Neural crest cell (in vitro differentiated cells): ENCODE measurements at places on chromosomes 11 and 22.

GRCh38 chr22:47001288-47001687 lies 238.8 kb downstream of the TBC1D22A start:
- no peak for DNase-seq

GRCh38 chr11:132336781-132337535 lies 966.5 kb downstream of the NTM start:
- no peak for DNase-seq

GRCh38 chr11:19380375-19380774 lies 139.6 kb upstream of the E2F8 start:
- DNase-seq: no peak

DNA sequence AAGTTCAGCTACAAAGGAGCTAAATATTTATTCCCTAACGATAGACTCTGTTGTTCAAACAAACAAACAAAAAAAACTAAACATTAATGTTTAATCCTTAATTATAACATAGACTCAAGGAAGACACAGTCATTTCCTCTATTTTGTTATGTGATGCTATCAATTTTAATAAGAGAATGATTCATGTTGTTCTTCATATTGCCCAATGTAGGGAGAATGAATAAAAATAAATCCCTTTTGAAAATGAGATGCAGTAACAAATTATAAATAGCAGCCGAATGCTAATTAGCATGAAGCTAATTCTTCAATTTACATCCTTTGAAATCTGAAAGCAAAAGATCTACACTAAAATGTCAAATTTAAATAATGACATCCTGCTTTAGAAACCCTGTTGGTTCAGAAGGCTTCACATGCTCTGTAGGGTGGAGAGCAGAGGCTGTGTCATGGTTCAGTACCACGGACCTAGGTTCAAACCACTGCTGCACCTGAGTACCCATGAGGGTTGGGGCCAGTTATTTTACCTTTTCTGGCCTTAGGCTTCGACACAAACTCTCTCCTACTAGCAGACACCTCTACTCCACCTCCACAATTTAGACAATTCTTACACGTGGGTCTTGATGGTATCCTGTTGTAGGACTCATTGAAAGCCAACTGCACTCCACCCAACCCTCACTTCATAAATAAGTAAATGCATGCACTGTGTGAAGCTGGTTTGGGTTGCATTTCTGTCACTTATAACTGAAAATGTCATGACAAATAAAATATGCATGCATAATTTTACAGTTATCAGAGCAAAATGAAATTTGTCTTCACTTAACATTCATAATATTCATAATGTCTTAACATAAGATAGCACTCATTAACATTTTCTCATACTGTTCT lies 89.0 kb downstream of the RRAS2 start:
- DNase-seq: no peak

DNA sequence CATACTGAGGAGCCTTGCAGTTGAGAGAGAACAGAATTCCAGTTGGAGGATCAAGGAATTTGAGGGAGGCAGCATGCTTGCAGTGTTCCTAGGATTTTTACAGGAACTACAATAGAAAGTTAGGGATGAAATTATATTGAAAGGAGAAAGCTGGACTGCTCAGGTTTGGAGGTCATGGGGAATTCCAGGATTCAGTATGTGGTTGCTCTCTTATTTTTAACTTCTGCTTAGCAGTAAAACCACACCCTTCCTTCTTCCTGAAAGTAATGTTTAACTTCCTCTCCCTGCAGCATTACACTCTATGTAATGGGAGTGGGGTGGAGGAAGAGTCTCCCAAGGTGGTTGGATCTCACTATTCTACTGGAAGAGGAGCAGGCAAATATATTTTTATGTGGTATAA lies 31.3 kb downstream of the CTNND1 start:
- no peak for DNase-seq

- DNase-seq: no peak
Observed at GRCh38 chr11:15909937-15910598, 446.3 kb downstream of the SOX6 start.

DNA sequence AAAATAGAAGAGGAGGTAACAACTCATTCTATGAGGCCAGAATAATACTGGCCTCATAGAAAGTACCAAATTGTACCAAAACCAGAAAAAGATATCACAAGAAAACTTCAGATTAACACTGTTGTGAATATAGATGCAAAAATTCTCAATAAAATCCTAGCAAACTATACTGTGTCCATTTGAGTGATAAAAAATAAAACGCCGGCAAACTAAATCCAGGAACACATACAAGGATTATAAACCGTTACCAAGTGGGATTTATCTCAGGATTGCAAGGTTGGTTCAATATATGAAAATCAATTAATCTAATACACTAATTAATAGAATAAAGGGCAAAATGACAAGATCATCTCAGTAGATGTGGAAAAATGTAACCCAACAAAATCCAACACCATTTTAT lies 23.6 kb upstream of the FBXO3 start:
- DNase-seq: no peak

DNA sequence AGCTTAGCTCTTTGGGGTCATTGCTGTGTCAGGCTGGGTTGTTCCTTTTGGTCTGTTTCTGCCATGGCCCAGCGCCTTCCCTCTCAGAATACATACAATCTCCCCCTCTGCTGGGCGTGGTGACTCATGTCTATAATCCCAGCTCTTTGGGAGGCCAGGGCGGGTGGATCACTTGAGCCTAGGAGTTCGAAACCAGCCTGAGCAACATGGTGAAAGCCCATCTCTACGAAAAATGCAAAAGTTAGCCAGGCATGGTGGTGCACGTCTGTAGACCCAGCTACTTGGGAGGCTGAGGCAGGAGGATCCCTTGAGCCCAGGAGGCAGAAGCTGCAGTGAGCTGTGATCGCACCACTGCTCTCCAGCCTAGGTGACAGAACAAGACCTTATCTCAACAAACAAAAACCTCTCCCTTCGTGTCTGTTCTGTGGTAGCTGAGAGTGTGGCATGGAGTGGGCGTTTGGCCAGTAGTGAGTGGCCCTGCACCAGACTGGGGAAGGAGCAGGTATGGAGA lies 46.7 kb upstream of the RAB1B start:
- no peak for DNase-seq

GRCh38 chr11:127369356-127369755 lies 368.8 kb upstream of the KIRREL3 start:
- DNase-seq: no peak

DNA sequence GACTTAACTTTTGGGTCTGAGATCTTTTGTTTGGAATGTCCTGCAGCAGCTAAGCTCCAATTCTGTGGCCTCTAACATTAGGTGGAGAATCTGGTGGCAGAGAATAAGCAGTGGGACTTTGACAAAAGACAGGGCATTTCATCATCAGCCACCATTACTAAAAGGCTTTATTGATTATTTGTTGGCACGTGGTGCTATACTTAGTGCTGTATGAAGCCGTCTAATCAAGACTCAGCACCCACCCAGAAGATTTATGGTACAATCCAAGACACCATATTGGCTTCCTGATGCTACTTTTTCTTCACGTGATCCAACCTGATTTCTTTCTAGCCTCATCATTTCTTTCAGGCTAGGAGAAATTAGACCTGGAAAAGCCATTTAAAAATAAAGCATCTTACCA lies 80.7 kb upstream of the GRAMD1B start:
- no peak for DNase-seq

- no peak for DNase-seq
Observed at GRCh38 chr11:64092111-64092760, 56.5 kb downstream of the FLRT1 start.

DNA sequence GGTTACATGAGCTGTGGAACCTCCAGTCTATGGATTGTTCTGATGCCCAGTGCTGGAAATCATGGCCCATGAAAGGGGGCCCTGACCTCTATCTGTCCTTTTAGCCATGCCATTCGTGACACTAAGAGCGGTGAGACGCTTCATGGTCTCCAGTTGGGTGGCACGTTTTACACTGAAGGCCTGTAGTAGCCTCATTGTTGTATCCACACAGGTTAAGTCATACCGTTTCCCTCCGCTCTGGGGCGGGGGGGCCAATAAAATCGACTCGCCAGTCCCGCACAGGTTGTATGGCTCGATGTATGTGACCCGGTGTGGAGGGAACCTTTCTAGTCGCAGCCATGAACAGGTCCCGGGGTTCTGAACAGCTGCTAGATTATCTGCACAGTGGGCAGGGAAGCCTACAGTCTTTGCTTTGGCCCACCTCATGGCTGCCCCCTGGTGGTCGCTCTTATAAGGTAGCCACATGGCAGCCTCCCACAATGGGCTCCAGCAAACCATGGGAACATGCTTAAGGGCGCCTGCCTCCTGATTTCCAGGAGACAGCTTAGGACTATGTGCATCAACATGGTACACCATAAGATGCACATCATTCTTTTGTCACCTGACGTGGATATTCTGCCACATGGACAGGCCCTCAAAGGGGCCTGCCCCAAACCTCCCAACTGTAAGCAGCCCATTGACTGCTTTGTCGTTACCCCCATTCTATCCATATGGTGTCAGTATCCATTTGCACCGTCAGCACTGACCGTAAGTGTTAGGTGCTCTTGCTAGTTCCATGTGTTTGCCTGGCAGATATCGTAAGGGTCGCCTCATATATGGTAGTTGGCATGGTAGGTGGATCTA lies 19.7 kb upstream of the APOL3 start:
- DNase-seq: peak; percentile 74

GRCh38 chr11:103471546-103471945 lies 362.3 kb downstream of the DYNC2H1 start:
- DNase-seq: no peak

DNA sequence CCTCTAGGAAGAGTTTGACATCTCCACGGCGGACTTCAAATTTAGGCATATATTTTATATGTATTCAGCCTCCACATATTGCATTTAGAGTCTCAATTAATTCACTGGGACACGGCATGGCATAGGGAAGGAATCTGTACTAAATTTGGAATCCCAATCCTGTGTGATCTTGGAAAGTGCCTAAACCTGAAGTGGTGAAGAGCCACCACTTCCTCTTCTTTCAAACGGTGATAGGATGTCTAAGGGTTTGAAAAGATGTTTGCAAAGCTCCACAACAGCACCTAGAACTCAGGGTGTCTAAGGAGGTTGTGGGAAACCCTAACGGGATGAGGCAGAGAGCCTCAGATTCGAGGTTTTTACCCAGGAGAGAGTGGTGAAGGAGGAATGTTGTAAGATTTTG lies 1.0 kb upstream of the L3MBTL2 start:
- DNase-seq: no peak
